ENCODE measurements at places on chromosomes 5 and 9.

DNA sequence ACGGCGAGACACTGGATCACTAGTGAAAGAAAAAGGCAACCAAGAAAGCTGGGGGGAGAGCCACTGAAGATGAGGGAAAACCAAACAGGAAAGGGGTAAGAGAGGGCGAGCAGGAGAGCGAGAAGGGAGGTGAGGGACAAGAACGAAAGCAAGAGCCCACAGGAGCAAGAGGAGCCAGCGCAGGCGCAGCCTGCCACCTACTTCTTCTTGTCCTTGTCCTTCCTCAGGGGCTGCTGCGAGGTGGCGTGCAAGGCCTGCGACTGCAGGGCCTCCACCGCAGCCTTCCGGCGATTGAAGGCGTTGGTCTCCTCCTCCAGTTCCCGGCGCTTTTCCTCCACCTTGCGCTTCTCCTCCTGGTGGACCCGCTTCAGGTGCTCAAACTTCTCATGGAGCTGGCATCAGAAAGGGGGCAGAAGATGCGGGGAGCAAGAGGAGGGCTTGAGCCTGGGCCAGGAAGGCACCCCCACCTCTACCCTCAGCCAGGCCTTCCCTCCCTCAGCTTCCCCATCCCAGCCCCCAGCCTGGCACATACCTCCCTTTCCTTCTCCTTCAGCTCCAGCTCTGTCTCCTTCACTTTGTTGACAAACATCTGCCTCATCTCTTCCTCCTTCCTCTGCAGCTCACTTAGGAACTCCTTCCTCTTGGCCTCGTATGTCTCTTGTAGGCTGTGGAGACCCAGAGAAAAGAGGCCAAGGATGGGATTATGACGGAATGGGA, 13.5 kb downstream of the CCNI2 start:
- no peak for DNase-seq

GRCh38 chr5:32613050-32613672, 27.8 kb downstream of the SUB1 start:
- DNase-seq = peak; percentile 87

DNA sequence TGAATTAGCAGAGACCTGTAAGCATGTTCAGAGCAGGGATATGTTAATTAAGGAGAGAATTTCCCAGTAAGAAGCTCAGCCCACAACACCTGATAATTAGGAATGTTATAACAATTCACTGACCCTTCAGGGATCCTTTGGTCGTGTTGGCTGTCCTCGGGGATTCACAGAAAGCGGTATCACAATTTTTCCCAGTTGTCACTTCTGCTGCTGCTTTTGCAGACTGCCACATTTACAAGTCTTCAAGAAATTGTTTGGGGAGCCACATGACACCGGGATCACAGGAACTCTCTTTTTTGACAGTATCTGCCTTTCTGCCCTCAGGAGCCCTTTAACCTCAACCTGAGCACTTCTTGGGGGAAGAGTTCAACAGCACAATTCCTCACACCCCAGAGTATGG, 265.5 kb downstream of the GLIS3 start:
- no peak for DNase-seq

DNA sequence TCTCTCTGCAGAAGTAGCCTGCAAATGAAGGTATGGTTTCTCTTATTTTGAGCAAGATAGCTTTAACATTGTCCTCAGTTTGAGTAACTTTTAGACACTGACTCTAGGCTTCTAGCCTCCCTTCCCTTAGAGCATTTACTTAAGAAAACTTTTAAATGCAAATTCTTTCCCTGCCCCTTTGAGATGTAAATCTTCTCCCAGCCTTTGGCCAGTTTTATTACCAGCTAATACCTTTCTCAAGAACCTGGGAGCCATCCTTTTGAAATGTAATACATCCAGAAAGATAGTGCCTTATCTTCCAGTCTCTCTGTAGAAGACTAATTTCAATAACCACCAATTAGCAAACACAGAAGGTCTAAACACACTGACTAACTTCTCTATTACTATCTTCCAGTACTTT, 688.9 kb upstream of the CDH9 start:
- no peak for DNase-seq

GRCh38 chr9:2718001-2718697, 839 bp downstream of the KCNV2 start:
- DNase-seq = no peak

All from stimulated activated CD8-positive, alpha-beta memory T cell treated with anti-CD3 and anti-CD28 coated beads, Interleukin-15, amount 100 ng/mL, for 24 hours (primary cell).